Activated naive CD8-positive, alpha-beta T cell treated with anti-CD3 and anti-CD28 coated beads, Interleukin-2, amount 10 ng/mL, durations not matched to agents 7 days and 5 days (primary cell): ENCODE measurements at places on chromosomes 4 and X. TPM values are rescaled to one million over a fixed set of nuclear protein-coding genes. Genes with fewer than 3 reads are reported as not detected.

TSPAN7 gene
- total RNA-seq, result not detected

DNA sequence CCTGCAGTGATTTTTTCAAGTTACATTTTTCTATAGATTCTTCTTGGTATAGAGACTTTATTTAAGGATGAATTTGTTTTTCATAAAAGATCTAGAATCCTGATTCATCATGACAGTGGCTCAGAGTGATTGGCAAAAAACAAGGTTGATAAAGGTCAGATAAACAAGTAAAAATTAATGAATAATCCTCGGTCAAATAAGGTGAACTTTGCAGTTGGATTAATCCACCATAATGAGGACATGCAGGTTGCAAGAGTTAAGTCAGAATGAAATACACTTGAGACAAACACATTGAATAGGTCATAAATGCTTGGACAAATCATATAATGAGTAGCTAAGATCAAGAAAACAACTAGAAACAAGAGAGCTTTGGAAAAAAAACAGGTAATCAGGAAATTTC is 22.9 kb upstream of the UGT2B7 start:
- no peak for DNase-seq

SCRG1 gene
- not detected for total RNA-seq

DNA sequence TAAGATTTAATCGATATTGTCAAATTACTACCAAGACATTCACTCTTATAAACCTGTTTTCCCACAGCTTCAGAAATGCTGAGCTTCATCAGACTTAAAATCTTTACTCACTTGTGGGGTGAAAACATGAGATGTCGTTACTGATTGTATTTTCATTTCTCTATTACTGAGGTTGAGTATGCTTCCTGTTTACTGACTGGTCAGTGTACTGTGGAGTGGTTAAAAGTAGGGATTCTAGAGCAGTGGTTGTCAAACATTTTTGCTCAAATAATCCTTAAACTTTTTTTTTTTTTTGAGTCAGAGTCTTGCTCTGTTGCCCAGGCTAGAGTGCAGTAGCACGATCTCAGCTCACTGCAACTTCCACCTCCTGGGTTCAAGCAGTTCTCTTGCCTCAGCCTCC is 50.3 kb downstream of the NSUN7 start:
- DNase-seq, result no peak

- no peak for DNase-seq
Observed at GRCh38 chrX:46559062-46559461, 13.8 kb upstream of the ZNF674 start.
